ENCODE measurements at places on chromosomes 1 and 21.

GRCh38 chr1:1296070-1297061 lies 11.4 kb downstream of the ACAP3 start:
- peaks cover 6% of the 10 kb centered on the region for H3K4me1 ChIP-seq
- no peak overlapping the region for H3K27ac ChIP-seq
- H3K4me3 ChIP-seq, result no peak overlapping the region
- no peak for DNase-seq

DNA sequence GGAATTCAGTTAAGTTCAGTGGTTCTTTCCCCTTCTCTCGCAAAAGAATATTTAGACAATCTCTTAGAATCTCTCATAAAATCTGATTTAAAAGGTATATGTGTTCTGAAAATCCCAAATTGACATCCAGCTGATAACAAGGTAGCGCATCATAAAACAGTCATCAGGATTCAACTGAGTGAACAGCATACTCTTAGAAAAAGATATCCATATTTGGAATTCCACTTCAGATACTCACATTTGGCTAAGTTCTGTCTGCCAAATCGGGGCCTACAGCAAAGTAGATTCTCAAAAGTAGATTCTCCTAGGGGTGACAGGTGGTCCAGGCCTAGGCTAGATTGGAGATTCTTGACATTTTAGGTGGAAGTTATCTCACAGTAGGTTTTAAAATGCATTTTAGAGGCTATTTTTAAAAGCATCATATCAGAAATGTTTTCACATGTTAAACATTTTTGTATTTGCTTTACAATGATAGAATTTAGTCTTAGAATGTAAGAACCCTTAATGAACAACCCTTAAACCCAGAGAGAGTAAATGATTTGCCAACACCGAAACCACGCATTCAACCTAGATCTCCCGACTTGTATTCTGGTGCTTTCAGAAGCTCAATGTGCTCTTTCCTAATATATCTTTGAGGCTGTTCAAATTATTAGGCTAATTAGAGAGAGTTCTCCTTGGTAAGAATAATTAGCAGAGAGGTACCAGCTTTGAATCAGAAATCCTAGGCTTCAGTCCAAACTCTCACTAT lies 318.9 kb downstream of the LMO4 start:
- DNase-seq, result no peak
- peaks cover 36% of the 10 kb centered on the region for H3K4me1 ChIP-seq
- no peaks in the 10 kb centered on the region for H3K36me3 ChIP-seq
- no peak overlapping the region for H3K27ac ChIP-seq

DNA sequence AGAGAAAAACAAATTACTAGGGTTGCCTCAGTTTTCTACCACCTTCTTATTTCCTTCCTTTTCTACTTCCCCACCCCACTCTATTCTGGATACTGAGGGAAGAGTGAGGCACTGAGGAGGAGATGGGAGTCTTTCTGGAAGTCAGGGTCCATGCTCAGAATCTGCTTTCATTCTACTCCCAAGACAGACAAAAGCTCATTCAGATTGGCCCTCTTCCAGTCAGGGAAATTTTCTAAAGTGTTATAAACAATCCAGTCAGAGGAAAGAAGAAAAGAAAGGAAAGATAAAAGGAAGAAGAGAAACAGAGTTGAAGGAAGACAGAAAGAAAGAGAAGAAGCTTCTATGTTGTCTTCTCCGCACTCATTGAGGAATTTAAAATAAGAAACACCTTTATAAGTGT lies 228.6 kb downstream of the COP1 start:
- no peak for DNase-seq
- no peak overlapping the region for H3K27ac ChIP-seq
- H3K36me3 ChIP-seq, result peaks cover 30% of the 10 kb centered on the region
- no peaks in the 10 kb centered on the region for H3K27me3 ChIP-seq
- no peak overlapping the region for H3K4me3 ChIP-seq
- H3K4me1 ChIP-seq, result peaks cover 4% of the 10 kb centered on the region

DNA sequence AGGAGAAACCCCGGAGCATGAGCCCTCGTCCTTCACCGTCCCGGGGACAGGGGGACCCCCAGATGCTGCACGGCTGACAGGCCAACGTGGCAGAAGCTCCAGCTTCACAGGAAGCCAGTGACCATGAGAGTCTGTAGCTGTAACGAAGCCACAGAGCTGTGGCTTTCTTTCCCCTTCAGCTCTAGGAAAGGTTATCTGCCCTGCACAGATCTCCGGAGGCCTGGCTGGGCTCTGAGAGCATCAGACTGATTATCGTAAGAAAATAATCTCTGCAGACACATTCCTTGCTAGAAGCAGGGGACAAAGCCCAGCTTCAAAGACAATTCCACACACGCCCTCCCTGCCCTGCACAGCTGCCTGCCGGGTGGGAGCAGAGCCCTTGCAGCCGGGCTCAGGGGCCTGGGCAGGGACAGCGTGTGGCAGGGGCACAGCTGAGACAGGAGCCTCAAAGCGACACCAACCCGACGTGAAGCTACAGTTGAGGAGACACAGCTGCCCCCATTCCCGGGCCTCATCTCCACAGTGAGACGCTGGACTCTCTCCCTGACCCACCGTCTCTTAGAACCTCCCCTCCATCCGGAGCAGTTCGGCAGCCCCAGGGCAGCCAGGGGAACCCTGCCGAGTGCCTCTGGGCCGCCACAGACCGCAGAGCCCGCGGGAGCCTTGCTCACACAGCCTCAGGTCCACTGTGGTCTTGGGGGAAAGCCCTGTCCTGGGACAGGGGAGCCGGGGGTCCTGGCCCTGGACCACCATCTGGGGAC lies 30.6 kb downstream of the POFUT2 start:
- peak; percentile 62 for DNase-seq
- H3K27me3 ChIP-seq, result peaks cover 6% of the 10 kb centered on the region
- peaks cover 10% of the 10 kb centered on the region for H3K4me1 ChIP-seq
- no peaks in the 10 kb centered on the region for H3K36me3 ChIP-seq

DNA sequence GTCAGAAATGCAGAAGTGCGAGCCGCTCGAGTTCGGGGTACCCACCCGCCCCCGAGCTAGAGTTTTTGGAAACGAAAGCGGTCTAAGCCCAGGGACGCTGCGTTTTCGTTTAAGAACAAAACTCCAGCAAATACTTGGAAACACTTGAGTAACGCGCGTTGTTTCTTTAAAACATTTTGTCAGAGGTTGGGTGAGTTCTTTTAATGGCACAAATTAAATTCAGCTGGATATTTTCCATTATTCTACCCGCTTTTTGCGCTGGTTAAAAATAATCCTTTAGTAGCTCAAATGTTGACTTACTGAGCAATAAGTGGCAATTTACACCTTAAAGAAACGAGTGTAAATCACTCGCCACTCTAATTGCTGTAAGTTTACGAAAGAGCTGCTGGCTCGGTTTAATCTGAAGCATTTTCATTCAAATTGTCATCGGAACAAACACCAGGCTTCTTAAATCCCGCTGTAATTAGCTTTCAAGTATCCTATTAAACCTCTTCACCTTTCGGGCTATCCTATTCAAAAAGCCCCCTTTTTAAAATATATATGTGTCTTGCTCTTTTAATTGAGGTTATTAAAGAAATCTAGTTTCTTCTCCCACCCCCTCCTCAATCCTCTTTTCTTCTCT lies 1.5 kb downstream of the LHX8 start:
- H3K4me1 ChIP-seq, result peaks cover 34% of the 10 kb centered on the region
- DNase-seq, result no peak
- no peaks in the 10 kb centered on the region for H3K36me3 ChIP-seq
- peak overlapping the region; percentile 85 for H3K4me3 ChIP-seq
- peak overlapping the region; percentile 24 for H3K27ac ChIP-seq

DNA sequence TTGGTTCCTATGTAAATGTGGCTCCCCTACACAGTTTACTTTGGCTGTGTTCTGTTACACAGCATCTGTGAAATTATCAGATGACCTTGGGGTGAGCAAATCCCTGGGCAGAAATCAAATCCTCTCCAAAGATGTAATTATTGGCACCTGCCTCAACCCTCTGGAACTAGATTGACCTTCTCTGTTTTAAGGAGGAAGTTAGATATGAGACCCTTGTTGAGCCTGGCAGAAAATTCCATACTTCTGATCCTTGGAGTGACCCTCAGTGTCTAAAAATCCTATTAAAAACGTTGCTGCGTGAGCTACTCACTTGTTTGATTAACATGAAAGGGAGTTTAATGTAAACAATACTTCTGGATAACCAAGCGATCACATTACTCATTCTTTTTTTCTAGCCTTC lies 122.0 kb downstream of the CLIC6 start:
- no peak overlapping the region for H3K27ac ChIP-seq
- no peak overlapping the region for H3K4me3 ChIP-seq
- no peak for DNase-seq
- H3K27me3 ChIP-seq, result peaks cover 8% of the 10 kb centered on the region
- peaks cover 21% of the 10 kb centered on the region for H3K4me1 ChIP-seq

- H3K36me3 ChIP-seq, result no peaks in the 10 kb centered on the region
- peak overlapping the region; percentile 46 for H3K4me3 ChIP-seq
- DNase-seq, result no peak
- peaks cover 18% of the 10 kb centered on the region for H3K4me1 ChIP-seq
- H3K27me3 ChIP-seq, result peaks cover 8% of the 10 kb centered on the region
- H3K27ac ChIP-seq, result peak overlapping the region; percentile 5
Measured at GRCh38 chr1:159960721-159961381, 6.8 kb upstream of the SLAMF9 start.

DNA sequence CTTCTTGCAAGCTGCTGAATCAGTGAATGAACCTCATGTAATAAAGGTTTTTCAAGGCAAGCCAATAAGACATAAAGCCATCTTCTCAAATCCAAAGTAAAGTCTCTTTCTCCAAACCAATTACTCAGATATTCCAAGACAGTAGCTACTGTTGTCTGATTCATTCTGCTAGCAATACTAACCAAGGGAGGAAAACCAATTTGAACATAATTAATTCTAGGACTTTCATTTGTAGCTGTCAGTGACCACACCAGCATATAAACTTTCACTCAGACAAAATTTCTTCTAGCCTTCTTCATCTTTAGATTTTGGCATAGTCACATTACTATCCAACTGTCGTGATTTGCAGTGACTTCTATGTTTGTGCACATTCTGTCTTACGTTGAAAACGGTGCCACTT lies 10.5 kb upstream of the INTS3 start:
- H3K27me3 ChIP-seq, result peaks cover 3% of the 10 kb centered on the region
- no peak for DNase-seq
- no peak overlapping the region for H3K27ac ChIP-seq
- H3K4me3 ChIP-seq, result no peak overlapping the region
- H3K36me3 ChIP-seq, result no peaks in the 10 kb centered on the region
- H3K4me1 ChIP-seq, result no peaks in the 10 kb centered on the region

DNA sequence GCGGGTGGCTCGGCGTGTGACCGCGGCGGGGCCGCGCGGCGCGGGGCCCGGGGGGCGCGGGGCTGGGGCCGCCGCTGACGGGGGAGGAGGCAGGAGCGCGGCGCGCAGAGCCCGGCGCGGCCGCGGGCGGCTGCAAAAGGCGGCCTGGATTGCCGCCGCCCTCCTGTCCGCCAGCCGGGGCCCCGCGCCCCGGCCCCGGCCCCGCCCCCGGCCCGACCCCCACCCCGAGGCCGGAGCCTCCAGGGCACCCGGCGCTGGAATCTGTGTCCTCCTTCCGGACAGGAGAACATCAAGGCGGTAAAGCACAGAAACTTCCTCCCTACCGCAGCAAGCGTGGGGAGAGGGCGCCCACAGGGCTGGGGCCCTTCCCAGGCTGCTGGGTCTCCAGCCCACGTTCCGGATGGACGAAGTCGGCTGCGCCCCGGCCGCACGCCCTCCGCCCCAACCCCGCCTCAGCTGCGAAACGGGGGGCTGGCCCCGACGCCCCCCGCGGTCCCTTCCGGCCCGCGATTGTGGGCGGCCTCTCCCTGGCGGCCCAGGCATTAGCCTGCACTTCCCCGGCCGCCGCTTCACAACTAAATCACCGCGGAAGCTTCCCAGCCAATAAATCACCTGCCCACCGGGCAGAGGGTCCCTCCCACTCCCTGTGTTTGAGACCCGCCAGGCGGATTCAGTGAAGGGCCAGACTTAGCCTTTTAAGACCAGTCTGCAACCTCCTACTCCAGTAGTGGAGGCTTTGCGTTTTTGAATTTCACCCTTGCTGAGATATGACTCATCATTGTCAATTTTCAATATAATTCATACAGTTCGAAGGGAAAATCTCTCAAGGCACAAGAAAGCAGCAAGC lies 106.0 kb downstream of the SLC45A1 start:
- H3K4me3 ChIP-seq, result peak overlapping the region; percentile 92
- H3K4me1 ChIP-seq, result peaks cover 17% of the 10 kb centered on the region
- H3K27me3 ChIP-seq, result no peaks in the 10 kb centered on the region
- H3K27ac ChIP-seq, result peak overlapping the region; percentile 95

DNA sequence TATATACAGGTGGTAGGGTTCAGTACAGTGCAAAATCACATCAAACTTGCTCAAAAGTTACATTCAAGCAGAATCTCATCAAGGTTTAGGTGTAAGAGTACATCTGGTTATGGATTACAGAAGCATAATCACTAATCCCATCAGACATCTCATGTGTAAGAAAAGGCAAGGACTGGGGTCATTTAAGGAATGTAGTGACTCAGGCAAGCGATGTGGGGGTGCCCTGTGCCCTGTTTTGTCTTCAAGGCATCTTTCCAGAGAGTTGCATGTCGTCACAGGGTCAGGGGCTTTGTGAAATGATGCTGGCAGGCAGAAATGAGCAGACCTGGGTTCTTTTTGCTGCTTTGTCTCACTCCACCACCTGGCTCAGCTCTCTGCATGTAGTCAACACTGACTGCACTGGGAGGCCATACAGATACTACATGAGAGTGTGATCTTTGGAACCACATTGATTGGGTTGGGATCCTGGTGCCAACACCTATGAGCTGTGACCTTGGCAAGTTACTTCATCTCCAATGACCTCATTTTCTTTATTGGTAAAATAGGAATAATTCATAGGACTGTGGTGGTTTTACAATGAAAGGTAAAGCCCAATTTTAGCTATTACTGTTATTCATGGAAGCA lies 8.2 kb upstream of the HHIPL2 start:
- no peaks in the 10 kb centered on the region for H3K4me1 ChIP-seq
- no peaks in the 10 kb centered on the region for H3K27me3 ChIP-seq
- DNase-seq, result no peak
- H3K36me3 ChIP-seq, result peaks cover 17% of the 10 kb centered on the region
- no peak overlapping the region for H3K27ac ChIP-seq
- no peak overlapping the region for H3K4me3 ChIP-seq
